ENCODE measurements at places on chromosomes 12 and 14. TPM values are rescaled to one million over a fixed set of nuclear protein-coding genes. Genes with fewer than 3 reads are reported as not detected.
A peak's percentile ranks its signal among the peaks of the same experiment; 100 is the strongest.

Gene PPP1R1A
- not detected for total RNA-seq

Gene PCED1B
- total RNA-seq = 0.33 TPM

Gene HNRNPC
- total RNA-seq = 885 TPM

DNA sequence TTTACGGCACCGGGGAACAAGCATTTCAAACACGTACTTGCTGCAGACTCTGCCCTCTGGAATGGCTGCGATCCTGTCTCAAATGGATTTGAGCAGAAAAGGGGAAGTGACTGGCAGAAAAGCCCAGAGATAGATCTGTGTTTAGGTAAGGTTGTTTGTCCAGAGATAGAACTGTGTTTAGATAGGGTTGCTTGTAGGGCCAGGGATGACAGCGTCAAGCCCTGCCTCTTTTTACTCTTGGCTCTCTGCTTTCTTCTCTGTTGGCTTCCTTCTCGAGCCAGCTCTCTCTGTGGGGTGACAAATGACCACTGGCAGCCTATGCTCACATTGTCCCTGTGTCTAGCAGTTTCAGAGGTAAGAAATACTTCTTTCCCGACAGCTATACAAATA, 11.4 kb downstream of the DGLUCY start:
- H3K27me3 ChIP-seq = no peaks in the 10 kb centered on the region
- H3K4me1 ChIP-seq = no peaks in the 10 kb centered on the region
- DNase-seq = no peak
- no peak overlapping the region for H3K27ac ChIP-seq
- H3K36me3 ChIP-seq = no peaks in the 10 kb centered on the region

DNA sequence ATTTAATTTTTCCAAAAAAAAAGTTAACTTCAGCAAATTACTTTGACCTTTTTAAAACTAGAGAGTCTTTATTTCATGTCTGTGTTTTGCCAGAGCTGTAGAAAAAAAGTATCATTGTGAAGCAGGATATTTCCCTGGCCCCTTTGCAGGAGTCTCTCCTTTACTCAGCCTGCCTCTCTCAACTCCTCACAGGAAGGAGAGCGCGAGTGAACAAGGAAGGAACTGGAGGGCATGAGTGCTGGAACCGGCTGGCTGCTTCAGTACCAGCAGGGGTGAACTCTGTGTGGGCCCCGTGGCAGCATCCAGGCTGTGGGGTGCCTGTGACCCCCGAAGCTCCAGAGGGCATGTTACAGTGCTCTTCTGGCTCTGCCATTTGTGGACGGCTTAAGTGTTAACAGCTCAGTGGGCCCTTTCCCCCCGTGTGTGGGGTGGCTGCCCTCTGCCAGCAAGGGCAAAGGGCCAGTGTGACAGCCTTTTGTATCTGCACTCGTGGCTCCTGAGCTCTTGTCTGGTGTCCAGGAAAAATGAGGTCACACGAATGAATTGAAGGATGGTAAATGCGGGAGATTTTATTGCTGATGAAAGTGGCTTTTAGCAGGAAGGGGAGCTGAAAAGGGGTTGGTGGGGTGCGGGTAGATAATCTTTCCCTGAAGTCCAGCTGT, 76.6 kb upstream of the KCNH3 start:
- no peaks in the 10 kb centered on the region for H3K27me3 ChIP-seq
- H3K4me3 ChIP-seq = no peak overlapping the region
- no peak overlapping the region for H3K27ac ChIP-seq
- no peak for DNase-seq
- H3K4me1 ChIP-seq = no peaks in the 10 kb centered on the region

GRCh38 chr12:54987611-54988231, 3.2 kb upstream of the TESPA1 start:
- H3K4me1 ChIP-seq = no peaks in the 10 kb centered on the region
- H3K27ac ChIP-seq = no peak overlapping the region
- no peak for DNase-seq
- H3K36me3 ChIP-seq = no peaks in the 10 kb centered on the region

Gene DPF3
- total RNA-seq = 13.7 TPM

GRCh38 chr14:55747186-55747585, 167.2 kb downstream of the KTN1 start:
- no peaks in the 10 kb centered on the region for H3K4me1 ChIP-seq
- H3K27me3 ChIP-seq = no peaks in the 10 kb centered on the region
- no peaks in the 10 kb centered on the region for H3K36me3 ChIP-seq
- H3K4me3 ChIP-seq = no peak overlapping the region

DNA sequence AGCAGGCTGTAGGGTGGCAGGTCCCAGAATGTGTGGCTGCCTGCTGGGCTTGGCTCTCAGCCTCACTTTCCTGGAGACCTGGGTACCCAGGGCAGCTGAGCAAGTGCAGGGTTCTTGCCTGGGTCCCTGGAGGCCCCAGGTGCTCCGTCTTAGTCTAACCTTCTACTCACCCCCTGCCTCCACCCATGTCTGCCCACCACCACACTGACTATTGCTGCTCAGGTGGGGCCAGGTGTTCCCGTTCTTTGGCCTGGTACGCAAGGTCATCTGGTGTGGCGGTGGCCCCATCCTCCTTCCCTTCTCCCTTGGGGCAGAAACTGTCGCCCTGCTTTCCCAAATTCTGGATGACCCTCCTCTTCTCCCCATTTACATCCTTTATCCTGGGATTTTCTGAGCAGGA, 319.9 kb downstream of the TMEM121 start:
- DNase-seq = no peak
- H3K27ac ChIP-seq = no peak overlapping the region
- H3K27me3 ChIP-seq = no peaks in the 10 kb centered on the region
- H3K36me3 ChIP-seq = no peaks in the 10 kb centered on the region
- H3K4me3 ChIP-seq = no peak overlapping the region

DNA sequence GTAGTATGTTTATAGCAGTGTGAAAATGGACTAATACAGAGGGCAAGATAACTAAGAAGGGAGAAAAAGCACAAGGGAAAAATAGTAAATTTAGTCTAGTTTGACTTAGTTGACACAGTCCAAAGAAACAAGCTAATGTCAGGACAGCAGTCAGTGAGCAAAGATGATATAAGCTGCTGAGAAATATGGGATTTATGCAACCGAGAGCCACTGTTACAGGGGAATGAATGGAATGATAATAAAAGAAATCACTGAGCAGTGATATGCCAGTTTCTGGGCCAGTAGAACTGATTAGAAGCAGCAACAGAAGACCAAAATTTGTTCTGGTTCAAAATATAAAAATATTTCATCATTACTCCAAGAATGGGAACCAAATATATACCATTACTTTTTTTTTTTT, 60.1 kb downstream of the R3HDM2 start:
- no peak overlapping the region for H3K4me3 ChIP-seq
- no peaks in the 10 kb centered on the region for H3K36me3 ChIP-seq
- H3K27ac ChIP-seq = no peak overlapping the region
- no peaks in the 10 kb centered on the region for H3K27me3 ChIP-seq
- no peak for DNase-seq
- H3K4me1 ChIP-seq = peaks cover 4% of the 10 kb centered on the region

Gene TPPP2
- total RNA-seq = not detected

Gene RHOF
- total RNA-seq = 5.6 TPM

DNA sequence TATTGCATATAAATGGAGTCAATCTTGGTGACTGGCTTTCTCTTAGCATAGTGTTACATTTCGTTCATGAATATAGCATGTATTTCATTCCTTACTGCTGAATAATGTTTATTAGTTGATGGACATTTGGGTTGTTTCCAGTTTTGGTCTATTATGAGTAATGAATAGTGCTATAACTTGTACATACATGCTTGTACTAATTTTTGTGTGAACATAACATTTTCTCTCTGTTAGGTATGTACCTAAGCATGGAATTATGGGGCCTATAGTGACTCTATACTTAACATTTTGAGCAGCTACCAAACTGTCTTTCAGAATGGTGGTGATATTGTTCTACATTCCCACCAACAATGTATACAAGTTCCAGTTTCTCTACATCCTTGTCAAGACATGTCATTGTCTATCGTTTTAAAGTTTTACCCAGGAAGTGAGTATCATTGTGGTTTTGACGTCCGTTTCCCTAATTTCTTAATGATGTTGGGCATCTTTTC, 23.1 kb downstream of the ATP2A2 start:
- H3K27me3 ChIP-seq = no peaks in the 10 kb centered on the region
- peak; percentile 68 for DNase-seq
- no peak overlapping the region for H3K4me3 ChIP-seq
- peaks cover 3% of the 10 kb centered on the region for H3K36me3 ChIP-seq
- H3K4me1 ChIP-seq = peaks cover 4% of the 10 kb centered on the region
- peak overlapping the region; percentile 26 for H3K27ac ChIP-seq

Gene MMP17
- total RNA-seq = 10.8 TPM

Data from fibroblast of lung (primary cell).